ENCODE measurements at places on chromosomes 12 and 14. TPM values are rescaled to one million over a fixed set of nuclear protein-coding genes. Genes with fewer than 3 reads are reported as not detected.

DNA sequence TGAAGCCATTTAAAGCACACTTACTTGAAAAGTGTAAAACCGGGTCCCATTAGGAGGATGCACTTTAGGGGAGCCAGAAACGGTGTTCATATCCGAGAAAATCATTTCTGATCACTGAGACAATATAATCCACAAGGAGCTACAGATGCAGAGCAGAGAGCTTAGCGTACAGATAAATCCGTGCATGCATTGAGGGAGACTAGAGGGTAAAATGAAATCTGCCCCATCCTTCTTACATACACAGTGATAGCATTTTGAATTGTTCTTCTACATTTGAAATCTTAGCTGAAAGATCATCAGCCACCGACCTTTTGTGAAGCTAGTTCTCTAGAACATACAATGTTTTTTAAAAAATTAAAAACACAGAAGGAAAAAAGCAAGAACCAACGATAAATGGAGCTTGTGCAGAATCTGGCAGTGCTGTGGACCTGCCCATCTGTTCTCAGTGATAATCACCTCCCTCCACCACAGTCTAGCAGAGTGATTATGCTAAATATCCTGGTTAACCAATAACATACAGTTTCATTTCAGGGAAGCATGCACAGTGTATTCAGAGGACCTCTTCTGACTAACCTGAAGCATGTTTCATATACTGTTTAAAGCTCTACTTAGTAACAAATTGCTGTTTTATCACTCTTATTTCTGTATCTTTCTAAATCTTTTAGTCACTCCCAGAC lies 161.1 kb downstream of the PPFIA2 start:
- H3K27me3 ChIP-seq, result no peaks in the 10 kb centered on the region
- no peak for DNase-seq
- no peak overlapping the region for H3K27ac ChIP-seq
- H3K4me1 ChIP-seq, result no peaks in the 10 kb centered on the region
- no peaks in the 10 kb centered on the region for H3K36me3 ChIP-seq

DNA sequence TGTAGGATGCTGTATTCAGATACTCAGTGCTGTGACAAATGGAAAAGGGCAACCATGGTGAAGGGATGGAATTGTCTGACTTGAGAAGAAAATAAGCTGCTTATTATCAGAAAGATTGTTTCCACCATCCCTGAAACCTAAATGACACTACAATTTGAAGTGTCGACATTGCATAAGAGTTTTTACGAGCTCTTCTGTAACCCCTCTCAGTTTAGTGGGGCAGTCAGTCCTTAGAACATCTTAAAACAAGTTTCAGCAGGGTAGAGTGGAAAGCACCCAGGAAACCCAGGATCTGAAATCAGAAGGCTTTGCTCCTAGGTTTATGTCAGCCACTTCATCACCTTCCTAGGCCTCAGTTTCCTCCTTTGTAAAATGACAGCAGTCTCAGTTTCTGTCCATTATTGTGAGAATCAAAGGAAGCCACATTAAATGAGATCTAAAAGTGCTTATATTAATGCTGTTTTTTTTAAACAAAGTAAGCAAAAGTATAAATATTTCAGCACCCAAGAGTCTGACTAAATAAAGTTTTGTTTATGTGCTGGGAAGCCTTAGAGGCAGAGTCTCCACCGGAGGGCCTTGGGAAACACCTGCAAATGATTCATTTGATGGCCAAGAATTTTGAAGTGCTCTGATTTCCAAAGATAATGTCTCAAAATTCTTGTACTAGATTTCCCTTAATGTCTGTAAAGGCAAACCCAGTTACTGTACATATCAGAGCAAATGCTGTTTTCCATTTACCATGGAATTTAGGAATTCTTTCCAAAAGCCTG lies 1.8 kb downstream of the IFT43 start:
- no peak for DNase-seq
- no peaks in the 10 kb centered on the region for H3K27me3 ChIP-seq
- H3K4me3 ChIP-seq, result no peak overlapping the region

DNA sequence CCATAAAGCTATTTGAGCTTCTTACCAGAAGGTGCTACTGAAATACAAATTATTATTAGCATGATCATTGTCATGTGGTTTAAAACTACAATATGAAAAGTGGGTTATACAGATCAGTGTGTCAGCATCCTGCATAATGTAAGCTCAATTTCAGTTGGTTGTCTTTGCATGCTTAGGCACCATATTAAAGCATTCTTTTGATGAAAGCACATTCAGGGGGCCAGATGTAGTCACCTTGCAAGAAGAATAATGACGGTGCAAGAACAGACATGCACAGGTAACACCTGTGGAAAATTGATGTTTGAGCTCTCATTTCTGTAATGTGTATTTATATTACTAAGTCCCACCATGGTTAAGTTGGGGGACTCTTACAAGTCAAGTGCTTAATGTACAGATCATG lies 123.9 kb downstream of the PAX9 start:
- H3K4me3 ChIP-seq, result no peak overlapping the region
- H3K27me3 ChIP-seq, result no peaks in the 10 kb centered on the region
- H3K36me3 ChIP-seq, result no peaks in the 10 kb centered on the region
- H3K4me1 ChIP-seq, result no peaks in the 10 kb centered on the region

DNA sequence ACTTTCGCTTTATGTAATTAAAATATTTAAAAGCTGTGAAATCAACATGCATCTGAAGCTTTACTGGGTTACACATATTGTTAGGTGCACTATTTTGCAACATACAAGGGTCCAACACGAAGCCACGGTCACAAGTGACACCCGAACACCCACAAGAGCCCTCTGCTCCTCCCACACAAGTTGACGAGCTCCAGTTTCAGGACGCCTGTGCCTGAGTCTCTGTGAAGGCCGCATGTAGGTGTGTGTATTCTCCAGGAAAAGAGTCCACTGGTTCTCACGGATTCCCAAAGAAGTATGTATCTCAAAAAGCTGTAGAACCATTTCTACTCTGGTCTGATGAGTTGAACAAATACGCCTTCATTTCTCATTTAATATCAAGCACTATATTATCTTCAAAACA lies 12.0 kb downstream of the SLC15A4 start:
- DNase-seq, result no peak
- H3K4me1 ChIP-seq, result no peaks in the 10 kb centered on the region
- H3K27me3 ChIP-seq, result no peaks in the 10 kb centered on the region
- H3K4me3 ChIP-seq, result no peak overlapping the region
- no peak overlapping the region for H3K27ac ChIP-seq
- H3K36me3 ChIP-seq, result peaks cover 10% of the 10 kb centered on the region

DNA sequence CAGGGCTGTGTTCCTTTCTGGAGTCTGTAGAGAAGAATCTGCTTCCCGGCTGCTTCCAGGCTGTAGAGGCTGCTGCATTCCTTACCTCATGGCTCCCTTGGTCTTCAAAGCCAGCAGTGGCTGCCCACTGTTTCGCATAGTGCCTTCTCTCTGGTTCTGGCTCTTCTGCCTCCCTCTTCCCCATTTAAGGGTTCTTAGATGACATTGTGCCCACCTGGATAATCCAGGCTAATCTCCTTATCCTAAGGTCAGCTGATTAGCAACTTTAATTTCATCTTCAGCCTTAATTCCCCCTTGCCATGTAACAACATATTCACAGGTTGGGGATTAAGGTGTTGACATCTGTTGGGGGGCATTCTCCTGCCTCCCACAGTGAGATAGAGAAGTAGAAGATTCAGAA lies 208.6 kb upstream of the TMTC1 start:
- peaks cover 3% of the 10 kb centered on the region for H3K27me3 ChIP-seq
- H3K36me3 ChIP-seq, result no peaks in the 10 kb centered on the region
- no peak for DNase-seq
- no peak overlapping the region for H3K27ac ChIP-seq
- no peaks in the 10 kb centered on the region for H3K4me1 ChIP-seq
- no peak overlapping the region for H3K4me3 ChIP-seq

- no peaks in the 10 kb centered on the region for H3K36me3 ChIP-seq
- DNase-seq, result no peak
- no peak overlapping the region for H3K27ac ChIP-seq
- H3K4me1 ChIP-seq, result peaks cover 15% of the 10 kb centered on the region
- no peak overlapping the region for H3K4me3 ChIP-seq
Observed at GRCh38 chr14:76776428-76777251, 15.4 kb downstream of the VASH1 start.

GRCh38 chr12:101819467-101819866 lies 11.3 kb downstream of the GNPTAB start:
- H3K27me3 ChIP-seq, result no peaks in the 10 kb centered on the region
- no peak for DNase-seq
- no peak overlapping the region for H3K4me3 ChIP-seq

GRCh38 chr14:63504648-63505047 lies 38.5 kb downstream of the PPP2R5E start:
- H3K4me1 ChIP-seq, result peaks cover 2% of the 10 kb centered on the region
- H3K27ac ChIP-seq, result no peak overlapping the region
- no peak overlapping the region for H3K4me3 ChIP-seq
- no peaks in the 10 kb centered on the region for H3K36me3 ChIP-seq
- no peak for DNase-seq

DNA sequence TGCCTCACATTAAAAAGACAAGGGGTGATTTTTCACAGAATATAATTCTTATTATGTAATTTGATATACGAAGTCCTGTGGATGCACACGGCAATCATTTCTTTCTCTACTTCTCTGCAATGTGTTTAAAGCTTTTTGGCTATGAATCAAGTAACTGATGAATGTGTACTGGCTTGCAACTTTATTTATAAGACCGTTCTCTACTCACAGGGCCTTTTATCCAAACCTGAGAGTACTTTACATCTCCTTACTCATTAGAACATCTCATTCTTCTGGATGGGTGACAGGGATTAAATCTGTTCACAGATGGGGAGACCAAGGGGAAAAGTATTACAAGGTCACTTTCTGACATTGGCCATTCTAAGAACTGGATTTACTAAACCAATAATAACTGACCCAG lies 215.8 kb upstream of the DIO2 start:
- no peak overlapping the region for H3K27ac ChIP-seq
- DNase-seq, result no peak
- no peak overlapping the region for H3K4me3 ChIP-seq
- no peaks in the 10 kb centered on the region for H3K36me3 ChIP-seq

- H3K4me1 ChIP-seq, result no peaks in the 10 kb centered on the region
- no peak for DNase-seq
- no peak overlapping the region for H3K27ac ChIP-seq
- peaks cover 18% of the 10 kb centered on the region for H3K27me3 ChIP-seq
- no peak overlapping the region for H3K4me3 ChIP-seq
Observed at GRCh38 chr14:56753396-56753795, 56.9 kb downstream of the OTX2 start.

The ASCL1 gene
- total RNA-seq, result not detected

The GXYLT1 gene
- 9.0 TPM for total RNA-seq

The OTX2 gene
- total RNA-seq, result not detected

The KRT72 gene
- 0.17 TPM for total RNA-seq

The GSKIP gene
- total RNA-seq, result 21.7 TPM

The TMEM233 gene
- not detected for total RNA-seq
